ENCODE measurements at places on chromosomes 7 and 10. TPM values are rescaled to one million over a fixed set of nuclear protein-coding genes. Genes with fewer than 3 reads are reported as not detected.

DNA sequence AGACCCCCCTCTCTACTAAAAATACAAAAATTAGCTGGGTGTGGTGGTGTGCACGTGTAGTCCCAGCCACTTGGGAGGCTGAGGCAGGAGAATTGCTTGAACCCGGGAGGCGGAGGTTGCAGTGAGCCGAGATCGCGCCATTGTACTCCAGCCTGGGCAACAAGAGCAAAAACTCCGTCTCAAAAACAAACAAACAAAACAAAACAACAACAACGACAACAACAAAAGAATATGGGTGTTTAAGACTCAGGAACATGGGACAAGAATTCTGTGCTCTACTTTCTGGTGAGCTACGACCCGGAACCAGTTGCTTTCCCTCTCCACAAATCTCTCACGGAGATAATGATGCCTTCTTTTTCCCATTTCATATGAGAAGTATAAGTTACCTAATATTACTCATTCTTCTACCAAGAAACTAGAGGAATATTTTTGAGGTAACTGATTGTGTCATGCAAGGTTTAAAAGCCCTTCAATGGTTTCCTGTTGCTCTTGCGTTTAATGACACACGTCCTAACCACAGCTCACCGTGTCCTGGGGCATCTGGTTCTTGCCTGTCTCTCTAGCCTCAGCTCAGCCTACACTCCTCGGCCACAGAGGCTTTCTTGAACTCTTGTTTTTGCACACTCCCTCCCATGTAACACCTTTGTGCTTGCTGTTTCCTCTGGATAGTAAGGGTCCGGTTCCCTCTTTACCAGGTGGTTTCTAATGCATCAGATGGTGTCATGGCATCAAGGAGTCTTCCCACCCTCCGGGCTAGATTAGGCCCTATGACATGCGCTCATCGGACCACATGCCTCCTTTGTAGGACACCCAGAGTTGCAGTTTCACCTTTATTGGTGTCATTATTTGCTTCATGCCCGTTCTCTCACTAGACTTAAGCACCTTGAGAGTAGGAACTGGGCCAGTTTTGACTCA is 67.5 kb downstream of the PFKFB3 start:
- no peaks in the 10 kb centered on the region for H3K27me3 ChIP-seq
- peak overlapping the region; percentile 97 for H3K27ac ChIP-seq
- H3K4me1 ChIP-seq = peaks cover 63% of the 10 kb centered on the region
- H3K36me3 ChIP-seq = peaks cover 5% of the 10 kb centered on the region
- peak; percentile 91 for DNase-seq

DNA sequence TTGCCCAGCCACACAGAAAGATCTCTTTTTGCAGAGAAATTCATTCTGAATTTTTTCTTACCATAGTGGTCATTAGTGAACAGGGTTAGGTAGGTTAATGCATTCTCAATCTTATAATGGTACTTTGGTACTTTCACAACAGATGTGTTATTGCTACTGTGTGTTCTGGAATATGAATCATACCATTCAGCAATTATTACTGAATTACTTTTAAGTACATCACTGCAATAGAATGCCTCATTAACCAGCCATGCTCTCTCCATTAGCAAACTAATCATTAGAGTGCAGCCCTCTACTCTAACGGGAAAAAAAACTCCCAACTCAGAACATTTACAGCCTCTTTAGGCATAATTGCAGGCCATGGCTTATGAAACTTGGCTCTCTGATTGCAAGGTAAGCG is 102.1 kb downstream of the DOCK4 start:
- H3K27ac ChIP-seq = no peak overlapping the region
- H3K27me3 ChIP-seq = no peaks in the 10 kb centered on the region
- no peaks in the 10 kb centered on the region for H3K36me3 ChIP-seq

DNA sequence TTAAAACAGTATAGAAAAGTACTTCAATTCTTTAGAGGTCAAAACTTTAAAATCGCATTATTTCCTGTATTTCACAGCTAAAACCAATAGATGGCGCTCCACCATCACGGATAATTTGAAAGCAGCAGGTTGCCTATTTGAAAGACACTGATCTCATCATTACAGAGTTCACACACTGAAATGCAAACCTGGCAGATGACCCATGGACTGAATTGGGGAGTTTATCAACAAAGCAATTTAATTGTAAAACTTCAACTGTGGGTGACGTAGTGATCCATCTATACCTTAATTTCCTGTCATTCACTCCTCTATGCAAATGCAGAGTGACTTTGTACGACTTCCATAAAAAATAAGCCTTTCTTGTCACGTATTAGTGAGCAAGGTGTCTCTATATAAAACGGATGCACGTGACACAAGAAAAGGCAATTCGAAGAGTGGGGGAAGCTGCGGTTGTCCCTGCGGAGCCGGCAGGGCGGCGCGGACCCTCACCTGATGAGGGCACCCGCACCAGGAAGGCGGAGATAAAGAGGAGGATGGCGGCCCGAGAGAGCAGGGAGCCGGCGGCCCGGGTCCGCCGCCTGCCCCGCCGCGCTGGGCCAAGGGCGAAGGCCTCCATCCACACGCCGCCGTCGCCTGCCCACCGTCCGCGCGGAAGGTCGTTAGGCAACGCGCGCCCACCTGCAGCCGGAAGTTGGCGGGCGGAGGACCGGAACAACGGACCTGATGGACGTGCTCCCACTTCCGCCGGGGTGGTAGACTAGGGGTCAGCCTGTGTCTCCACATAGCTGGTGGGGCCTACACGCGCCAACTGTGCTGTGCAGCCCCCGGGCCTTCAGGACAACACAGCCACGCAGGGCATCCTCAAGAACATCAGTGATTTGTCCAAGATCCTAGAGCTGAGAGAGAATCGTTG is at the start of gene ZPBP:
Gene ZPBP (minus strand): TSS at position 668 of the 913 bp plus-strand sequence. CDS start 52 bp downstream, at position 616.
- H3K4me1 ChIP-seq = peaks cover 8% of the 10 kb centered on the region
- H3K36me3 ChIP-seq = no peaks in the 10 kb centered on the region
- peak within 1 kb of the TSS; percentile 62 for H3K27ac ChIP-seq
- no peaks in the 10 kb centered on the region for H3K27me3 ChIP-seq
- peak within 1 kb of the TSS; percentile 75 for H3K4me3 ChIP-seq
- peak; percentile 59 for DNase-seq

DNA sequence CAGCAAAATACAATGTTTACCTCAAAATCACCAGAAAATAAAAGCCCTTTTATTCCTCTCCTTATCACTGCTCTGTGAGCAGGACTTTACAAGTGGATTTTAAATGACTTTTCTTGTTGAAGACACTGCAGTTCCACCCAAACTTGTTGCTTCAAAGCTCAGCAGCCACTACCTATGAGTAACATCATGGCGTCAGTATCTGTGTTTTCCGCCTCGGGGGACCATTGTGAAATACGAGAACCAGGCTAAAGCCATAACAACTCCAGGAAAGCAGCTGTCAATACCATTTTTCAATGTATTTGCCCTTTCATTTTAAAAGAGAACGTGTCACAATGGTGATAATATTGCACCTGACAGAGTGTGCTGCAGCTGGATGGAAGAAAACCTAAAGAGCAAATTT is 284.0 kb upstream of the RNF32 start:
- no peak overlapping the region for H3K27ac ChIP-seq
- no peak overlapping the region for H3K4me3 ChIP-seq
- no peak for DNase-seq
- H3K36me3 ChIP-seq = no peaks in the 10 kb centered on the region
- H3K4me1 ChIP-seq = no peaks in the 10 kb centered on the region

DNA sequence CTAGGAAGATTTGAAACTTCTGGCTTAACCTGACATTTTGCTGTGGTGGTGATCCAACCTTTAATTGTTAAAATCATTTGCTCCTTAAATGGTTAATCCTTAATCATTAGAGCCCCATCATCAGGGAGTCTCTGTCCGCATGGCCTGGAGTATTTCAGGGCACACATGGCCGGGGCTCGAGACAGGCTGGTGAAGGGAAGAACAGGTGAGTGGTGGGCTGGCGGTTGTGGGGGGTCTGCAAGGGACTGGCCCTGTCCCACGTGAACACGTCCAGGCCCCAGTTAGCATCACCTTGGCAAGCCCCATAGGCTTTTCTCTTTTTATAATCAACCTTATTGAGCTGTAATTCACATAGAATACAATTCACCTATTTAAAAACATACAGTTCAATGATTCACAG is 109.5 kb downstream of the DNAJB6 start:
- H3K4me1 ChIP-seq = no peaks in the 10 kb centered on the region
- H3K4me3 ChIP-seq = no peak overlapping the region
- no peak overlapping the region for H3K27ac ChIP-seq

DNA sequence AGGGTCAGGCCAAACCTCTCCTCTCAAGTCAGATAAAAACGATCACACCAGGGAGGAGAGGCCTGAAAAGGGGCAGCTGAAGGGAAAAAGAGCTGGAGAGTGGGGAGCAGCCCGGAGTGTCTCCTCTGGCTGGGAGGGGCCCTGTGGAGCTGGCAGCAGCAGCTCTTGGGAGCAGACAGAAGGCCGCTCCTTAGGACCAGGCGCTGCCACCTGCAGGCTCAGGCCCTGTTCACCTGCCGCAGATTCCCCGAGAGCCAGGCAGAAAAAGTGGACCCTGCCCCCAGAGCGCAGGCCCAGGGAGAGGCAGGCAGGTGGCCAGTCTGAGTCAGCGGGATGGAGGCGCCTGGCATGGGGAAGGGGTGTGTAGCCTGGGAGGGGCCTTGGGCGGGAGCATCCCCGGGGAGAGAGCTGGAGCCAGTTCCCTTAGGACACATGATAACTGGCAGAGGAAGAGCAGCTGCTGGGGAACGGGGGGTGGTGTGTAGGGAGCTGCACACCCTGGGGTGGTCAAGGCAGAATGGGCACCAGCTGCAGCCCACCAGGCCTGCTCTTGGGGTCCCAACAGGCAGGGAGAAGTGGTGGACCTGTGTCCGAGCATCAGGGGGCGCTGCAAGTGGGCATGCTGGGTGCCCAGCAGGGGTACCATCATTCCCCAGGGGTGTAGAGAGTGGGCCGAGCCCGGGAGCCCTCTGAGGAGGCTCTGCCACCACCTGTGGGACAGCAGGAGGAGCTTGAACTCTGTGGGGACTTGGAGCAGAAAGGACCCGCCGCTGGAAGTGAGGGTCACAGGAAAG is 177.2 kb upstream of the RHEB start:
- H3K4me1 ChIP-seq = no peaks in the 10 kb centered on the region
- no peak overlapping the region for H3K27ac ChIP-seq
- H3K36me3 ChIP-seq = no peaks in the 10 kb centered on the region

The MYL10 gene
- total RNA-seq = not detected

All from activated CD4-positive, alpha-beta memory T cell treated with anti-CD3 and anti-CD28 coated beads for 36 hours (primary cell).